ENCODE measurements at places on chromosomes 1 and 21. TPM values are rescaled to one million over a fixed set of nuclear protein-coding genes. Genes with fewer than 3 reads are reported as not detected.
A peak's percentile ranks its signal among the peaks of the same experiment; 100 is the strongest.

The HSPA6 gene
- 5.8 TPM for total RNA-seq

The TFF3 gene
- total RNA-seq, result 1,342 TPM

The ZBTB21 gene
- 22.8 TPM for total RNA-seq

The TYW3 gene
- 14.2 TPM for total RNA-seq

The COL11A1 gene
- 0.14 TPM for total RNA-seq

The TNFRSF8 gene
- total RNA-seq, result 2.3 TPM

The CSMD2 gene
- total RNA-seq, result 6.5 TPM

DNA sequence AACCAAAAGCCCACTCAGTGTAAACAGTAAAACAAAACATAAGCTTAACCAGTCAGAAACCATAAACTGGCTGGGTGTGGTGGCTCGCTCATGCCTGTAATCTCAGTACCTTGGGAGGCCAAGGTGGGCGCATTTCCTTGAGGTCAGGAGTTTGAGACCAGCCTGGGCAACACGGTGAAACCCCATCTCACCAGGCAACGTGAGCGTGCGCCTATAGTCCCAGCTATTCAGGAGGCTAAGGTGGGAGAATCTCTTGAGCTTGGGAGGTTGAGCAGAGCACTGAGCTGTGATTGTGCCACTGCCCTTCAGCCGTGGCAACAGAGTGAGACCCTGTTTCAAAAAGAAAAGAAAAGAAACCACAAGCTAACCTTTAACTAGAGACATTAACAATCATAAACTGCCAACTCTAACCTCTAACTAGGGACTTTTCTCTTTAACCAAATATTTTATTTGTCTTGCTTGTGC, 13.1 kb upstream of the PRRC2C start:
- DNase-seq, result no peak

- DNase-seq, result no peak
Measured at GRCh38 chr21:33028773-33029384, 3.1 kb downstream of the OLIG2 start.

DNA sequence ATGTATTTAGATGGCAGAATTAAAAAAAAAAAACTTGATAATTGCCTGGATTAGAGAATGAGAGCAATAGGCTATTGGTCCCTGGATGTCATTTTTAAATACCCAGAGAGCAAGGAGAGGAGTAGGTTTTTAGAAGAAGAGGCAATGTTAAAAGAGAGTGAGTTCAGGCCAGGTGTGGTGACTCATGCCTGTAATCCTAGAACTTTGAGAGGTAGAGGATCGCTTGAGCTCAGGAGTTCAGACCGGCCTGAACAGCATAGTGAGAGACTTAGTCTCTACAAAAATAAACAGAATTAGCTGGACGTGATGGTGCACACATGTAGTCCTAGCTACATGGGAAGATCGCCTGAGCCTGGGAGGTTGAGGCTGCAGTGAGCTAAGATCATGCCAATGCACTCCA, 15.9 kb upstream of the MUTYH start:
- DNase-seq, result no peak

- no peak for DNase-seq
Measured at GRCh38 chr1:228733576-228733975, 1.7 kb upstream of the RHOU start.

- no peak for DNase-seq
Measured at GRCh38 chr1:39689635-39690034, 1.6 kb downstream of the HPCAL4 start.

DNA sequence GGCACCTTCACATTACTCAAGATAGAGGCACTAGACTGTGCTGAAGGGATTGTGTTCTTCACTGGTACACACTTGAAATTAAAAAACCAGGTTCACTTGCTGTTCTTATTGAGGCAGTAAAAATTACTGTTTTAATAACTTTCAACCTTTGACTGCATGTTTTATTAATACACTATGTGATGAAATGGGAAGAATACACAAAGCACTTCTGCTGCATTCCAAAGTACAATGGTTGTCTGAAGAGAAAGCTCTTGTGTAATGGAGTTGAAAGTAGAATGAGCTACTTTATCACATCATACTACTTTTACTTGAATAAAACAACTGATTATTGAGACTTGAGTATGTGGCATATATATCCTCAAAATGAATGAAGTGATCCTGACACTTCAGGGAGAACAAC, 49.7 kb downstream of the LRRC8C start:
- no peak for DNase-seq

- no peak for DNase-seq
Measured at GRCh38 chr1:155834296-155834926, 22.6 kb downstream of the GON4L start.

GRCh38 chr1:208312706-208313105, 68.5 kb upstream of the PLXNA2 start:
- DNase-seq, result no peak

DNA sequence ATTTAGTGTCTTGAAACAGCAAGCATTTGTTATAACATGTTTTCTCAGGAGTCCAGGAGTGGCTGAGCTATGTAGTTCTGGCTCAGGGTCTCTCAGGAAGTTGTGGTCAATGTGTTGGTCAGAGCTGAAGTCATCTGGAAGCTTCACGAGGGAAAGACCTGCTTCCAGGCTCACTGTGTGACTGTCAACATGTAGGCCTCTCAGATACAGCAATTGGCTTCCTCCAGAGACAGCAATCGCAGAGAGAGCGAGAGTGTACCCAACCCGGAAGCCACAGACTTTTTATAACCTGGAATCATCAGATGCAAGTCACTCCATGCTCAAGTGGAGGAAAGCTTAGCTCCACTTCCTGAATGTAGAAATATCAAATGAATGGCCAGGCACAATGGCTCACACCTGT, 40.9 kb downstream of the TNFRSF9 start:
- no peak for DNase-seq

GRCh38 chr1:66003690-66004089, 211.0 kb downstream of the PDE4B start:
- DNase-seq, result no peak

- no peak for DNase-seq
Measured at GRCh38 chr1:21162740-21163464, 13.8 kb downstream of the EIF4G3 start.

DNA sequence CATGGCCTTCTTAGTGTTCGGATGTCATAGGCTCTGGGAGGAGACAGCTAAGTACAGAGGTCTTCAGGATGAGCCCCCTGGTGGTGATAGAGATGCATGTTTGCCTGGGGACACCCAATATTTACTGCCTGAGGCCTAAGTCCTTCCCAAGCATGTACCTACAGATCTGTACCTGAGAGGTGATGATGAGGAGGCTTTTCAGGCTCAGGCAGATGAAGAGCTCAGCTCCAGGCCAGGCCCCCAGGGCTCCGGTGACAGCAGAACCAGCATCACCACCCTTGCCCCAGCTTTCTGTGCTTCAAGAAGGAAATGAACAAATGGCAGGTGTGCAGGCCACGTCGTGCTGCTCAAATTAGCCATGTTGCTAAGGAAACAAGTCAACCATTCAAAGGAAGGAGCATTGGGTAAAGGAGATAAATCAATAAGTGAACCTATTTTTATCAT, 21.1 kb downstream of the CACNA1E start:
- DNase-seq, result no peak

DNA sequence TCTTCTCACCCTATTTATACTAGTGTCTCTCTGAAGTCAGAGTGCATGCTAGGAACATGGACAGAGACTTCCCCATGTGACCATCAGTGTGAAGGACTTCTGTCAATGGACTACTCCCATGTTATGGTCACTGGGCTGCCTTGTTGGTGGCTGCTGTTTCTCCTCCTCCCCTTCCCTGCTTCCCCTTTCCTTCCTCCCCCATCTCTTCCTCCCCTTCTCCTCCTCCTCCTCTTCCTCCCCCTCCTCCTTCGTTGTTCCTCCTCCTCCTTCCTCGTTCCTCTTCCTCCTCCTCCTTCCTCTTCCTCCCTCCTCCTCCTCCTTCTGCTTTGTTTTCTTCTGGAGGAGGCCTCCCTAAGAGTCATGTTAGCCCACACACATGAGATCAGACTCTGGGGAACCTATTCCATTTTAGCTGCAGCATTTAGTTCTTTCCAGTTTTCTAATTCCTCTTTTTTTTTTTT, 35.8 kb downstream of the IER5 start:
- no peak for DNase-seq

DNA sequence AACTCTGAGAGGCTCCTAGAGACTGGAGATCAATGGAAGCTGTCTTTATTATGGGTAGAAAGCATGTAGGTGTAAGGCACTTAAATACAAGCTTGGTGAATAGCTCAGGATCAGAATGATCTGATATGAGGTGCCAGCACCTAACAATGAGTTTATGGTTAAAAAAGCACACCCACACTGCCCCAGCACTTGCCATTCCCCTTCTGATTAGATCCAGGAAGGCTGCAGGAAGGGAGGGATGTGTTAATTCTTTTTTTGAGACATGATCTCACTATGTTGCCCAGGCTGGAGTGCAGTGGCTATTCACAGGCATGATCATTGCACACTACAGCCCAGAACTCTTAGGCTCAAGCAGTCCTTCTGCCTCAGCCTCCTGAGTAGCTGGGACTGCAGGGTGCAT, 71.8 kb upstream of the IVNS1ABP start:
- no peak for DNase-seq

GRCh38 chr1:47532921-47533792, 95.3 kb downstream of the FOXD2 start:
- peak; percentile 56 for DNase-seq

- no peak for DNase-seq
Measured at GRCh38 chr1:224302947-224303346, 27.0 kb downstream of the NVL start.

GRCh38 chr1:17239420-17239819, 9.5 kb upstream of the PADI3 start:
- peak; percentile 50 for DNase-seq

GRCh38 chr1:11787251-11787803, 18.4 kb downstream of the MTHFR start:
- peak; percentile 76 for DNase-seq

DNA sequence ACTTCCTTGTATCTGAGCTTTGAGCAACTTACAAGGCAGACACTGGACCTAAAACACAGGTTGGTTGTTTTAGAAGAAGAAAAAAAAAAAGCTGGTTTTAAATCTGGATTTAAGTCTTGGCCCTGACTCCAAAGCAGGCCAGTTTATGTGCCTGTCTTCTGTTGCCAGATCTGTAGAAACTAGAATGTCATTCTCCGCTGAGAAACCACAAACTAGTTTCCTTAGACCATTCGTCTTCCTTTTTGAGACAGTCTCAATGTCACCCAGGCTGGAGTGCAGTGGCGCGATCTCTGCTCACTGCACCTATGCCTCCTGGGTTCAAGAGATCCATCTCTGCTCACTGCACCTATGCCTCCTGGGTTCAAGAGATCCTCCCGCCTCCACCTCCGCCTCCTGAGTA, 33.9 kb downstream of the APP start:
- no peak for DNase-seq

DNA sequence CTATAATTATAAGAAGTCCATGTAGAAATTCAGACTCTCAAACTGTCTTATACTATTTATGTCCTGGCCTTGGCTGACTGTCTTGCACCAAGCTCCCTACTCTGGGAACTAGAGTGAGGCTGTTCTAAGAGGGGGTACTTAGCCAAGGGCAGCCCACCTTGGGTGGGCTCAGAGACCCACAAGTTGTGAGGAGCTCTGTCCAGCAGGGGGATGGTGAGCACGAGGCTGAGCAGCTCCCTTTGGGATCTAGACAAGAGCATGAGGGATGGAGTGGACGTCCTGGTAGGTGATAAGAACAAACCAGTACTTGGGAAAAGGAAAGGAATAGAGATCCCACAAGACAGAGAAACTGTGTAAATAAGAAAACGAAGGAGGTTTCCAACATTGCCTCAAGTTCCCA, 127.1 kb upstream of the SLC44A3 start:
- DNase-seq, result no peak

DNA sequence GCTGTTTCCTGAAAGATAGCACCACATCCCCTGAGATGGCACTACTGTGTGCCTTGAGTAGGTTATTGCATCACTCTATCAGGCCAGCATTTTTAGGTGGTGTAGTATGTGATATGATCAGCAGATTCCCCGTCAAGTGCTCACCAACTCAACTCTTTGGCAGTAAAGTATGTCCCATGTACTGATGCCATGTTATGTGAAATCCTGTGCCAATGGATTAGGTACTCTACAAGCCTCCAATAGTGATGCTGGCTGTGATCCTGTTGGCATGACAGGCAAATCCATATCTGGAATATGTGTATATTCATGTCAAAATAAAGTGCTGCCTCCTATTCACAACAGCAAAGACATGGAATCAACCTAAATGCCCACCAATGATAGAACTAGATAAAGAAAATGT, 137.2 kb upstream of the CAMK1G start:
- DNase-seq, result no peak

DNA sequence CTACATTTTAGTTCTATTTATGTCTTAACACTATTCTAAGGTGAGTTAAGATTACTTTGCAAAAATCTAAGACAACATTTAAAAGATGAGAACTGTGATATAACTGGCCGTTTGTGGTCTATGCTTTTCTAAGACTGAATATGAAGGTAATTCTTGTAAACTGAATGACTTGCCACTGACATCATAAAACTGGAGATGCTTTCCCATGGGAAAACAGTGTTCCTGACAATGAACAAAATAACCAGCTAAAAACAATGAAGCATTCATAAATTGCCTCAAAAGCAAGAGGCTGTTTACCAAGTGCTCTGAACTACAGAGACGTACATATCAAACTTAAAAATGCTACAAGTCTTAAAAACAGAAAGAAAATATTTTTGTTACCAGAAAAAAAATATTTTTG, 54.7 kb downstream of the APP start:
- no peak for DNase-seq

DNA sequence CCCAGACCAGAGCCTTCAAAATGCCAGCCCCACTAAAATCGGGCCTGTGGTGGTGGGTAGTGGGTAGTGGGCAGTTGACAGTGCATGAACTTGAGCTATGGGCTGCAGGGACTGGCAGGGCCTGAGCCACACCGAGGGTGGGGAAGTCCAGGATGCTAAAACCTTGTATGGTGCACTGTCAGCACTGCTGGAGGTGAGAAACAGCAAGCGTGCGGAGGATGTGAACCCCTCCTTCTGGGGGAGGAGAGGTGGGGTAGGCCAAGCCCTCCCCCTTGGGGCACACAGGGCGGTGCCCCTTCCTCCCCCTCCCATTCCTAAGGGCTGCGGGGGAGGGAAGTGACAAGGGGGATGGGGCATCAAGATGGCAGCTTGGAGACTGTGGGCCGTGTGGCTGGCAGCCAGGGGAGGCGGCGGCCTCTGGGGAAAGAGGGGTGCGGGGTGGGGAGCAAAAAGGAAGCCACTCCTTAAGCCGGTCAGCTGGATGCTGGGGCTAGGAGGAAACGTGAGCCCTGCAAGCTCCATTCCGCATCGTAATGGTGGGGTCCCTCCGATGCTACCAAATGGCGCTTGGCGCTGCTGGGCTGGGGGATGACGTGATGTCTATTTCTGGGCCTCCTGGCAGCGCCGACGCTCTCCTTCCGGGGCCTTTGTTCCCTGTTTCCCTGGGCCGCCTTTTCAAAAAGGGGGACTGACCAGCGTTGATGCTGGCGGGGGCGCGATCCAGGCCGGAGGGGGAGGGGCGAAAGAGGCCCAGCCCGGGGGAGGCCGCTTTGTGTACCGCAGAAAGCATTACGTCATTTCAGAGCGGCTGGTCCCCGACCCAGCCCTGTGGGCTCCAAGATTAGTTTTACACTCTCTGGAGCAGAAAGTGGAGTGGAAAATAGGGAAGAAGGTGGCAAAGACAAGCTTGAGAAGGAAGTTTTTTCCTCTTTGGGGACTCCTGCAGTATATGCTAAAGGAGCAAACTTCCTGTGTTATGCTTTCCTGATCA, 809 bp downstream of the SYT11 start:
- DNase-seq, result peak; percentile 75

- DNase-seq, result no peak
Measured at GRCh38 chr1:44090429-44091252, 28.0 kb upstream of the KLF17 start.
